NK-92 treated with Interleukin-12 subunit alpha and Interleukin-12 subunit beta, amount 100 ng/mL, for 24 hours (cell line): ENCODE measurements at places on chromosomes 1 and 21.

- no peak for DNase-seq
Observed at GRCh38 chr1:201320168-201320788, 37.0 kb downstream of the PKP1 start.

GRCh38 chr1:246398126-246398813 lies 108.8 kb downstream of the SMYD3 start:
- no peak for DNase-seq

- DNase-seq, result no peak
Observed at GRCh38 chr1:77509051-77509492, 173.4 kb downstream of the ZZZ3 start.

GRCh38 chr1:81174052-81174451 lies 626.7 kb upstream of the ADGRL2 start:
- no peak for DNase-seq

DNA sequence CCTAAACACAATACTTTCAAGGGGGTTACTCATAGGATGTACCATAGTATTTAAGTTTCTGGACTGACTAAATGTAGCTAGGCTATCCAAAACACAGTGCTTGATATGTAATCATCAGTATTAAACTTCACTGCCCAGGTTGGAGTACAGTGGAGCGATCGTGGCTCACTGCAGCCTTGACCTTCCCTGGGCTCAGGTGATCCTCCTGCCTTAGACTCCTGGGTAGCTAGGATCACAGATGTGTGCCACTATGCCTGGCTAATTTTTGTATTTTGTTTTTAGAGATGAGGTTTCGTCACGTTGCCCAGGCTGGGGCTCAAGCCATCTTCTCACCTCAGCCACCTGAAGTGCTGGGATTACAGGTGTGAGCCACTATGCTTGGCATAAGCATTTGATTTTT lies 10.6 kb downstream of the NASP start:
- DNase-seq, result no peak

GRCh38 chr1:159927849-159928431 lies 2.6 kb upstream of the TAGLN2 start:
- DNase-seq, result no peak

GRCh38 chr1:204649721-204650521 lies 35.6 kb downstream of the LRRN2 start:
- no peak for DNase-seq

- DNase-seq, result no peak
Observed at GRCh38 chr1:118905196-118905595, 82.9 kb downstream of the TBX15 start.

GRCh38 chr1:3680488-3681230 lies 28.3 kb downstream of the TP73 start:
- no peak for DNase-seq

- no peak for DNase-seq
Observed at GRCh38 chr1:14875524-14876509, 277.3 kb downstream of the KAZN start.

GRCh38 chr1:220768126-220768601 lies 18.5 kb upstream of the MTARC1 start:
- DNase-seq, result no peak

DNA sequence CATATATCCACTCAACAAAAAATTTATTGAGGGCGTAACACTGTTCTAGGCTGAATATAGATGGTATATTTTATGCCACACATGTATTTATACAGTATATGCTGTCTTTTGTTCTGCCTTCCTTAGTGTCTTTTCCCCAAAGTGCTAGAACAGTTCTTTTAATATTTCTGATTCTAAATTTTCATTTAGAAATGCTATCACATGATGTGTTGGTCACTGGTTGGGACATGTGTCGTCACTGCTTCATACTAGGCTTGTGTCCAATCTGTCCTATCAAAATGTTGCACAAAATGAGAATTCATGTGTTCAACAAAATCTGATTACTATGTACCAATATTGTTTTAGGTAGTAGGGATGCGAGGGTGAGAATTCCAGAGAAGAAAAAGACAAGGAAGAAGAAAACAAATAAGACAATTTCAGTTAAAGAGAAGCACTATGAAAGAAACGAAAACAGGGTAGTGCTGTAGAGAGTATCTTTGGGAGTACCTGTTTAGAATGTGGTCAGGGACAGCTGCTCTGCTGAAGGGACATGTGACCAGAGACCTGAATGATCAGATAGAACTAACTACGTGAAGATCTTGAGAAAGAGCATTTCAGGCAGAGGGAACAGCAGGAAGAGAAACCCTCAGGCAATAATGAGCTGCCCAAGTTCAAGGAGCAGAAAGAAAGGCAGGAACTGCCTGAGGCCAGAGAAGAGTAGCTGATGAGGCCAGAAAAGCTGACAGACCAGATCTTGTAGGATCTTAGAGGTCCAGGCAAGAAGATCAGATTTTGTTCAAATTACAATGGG lies 1.3 kb downstream of the KMO start:
- DNase-seq, result no peak

DNA sequence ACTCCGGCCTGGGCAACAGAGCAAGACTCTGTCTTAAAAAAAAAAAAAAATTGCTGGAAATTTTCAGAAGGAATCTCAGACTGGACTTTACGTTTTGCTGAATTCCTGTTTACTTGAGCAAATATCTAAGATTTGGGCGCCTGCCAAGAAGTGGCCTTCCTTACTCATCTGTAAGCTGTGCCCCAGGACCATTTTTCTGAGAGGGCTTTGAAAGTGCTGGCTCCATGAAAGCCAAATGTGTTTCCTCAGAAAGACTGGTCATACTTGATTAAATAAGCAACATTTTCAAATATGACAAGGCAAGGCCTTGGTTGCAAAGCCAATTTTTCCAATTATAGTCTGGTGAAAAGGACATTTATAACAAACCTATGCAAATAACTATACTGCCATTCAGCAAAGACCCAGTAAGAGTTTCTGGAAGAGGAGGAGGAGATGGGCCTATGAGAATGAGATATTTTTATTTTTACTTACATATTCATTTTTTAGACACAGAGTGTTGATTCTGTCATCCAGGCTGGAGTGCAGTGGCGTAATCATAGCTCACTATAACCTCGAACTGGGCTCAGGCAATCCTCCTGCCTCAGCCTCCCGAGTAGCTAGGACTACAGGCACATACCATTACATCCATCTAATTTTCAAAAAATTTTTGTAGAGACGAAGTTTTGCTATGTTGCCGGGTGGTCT lies 56.3 kb upstream of the HTR1D start:
- no peak for DNase-seq

GRCh38 chr1:57741521-57741920 lies 317.7 kb upstream of the DAB1 start:
- no peak for DNase-seq

DNA sequence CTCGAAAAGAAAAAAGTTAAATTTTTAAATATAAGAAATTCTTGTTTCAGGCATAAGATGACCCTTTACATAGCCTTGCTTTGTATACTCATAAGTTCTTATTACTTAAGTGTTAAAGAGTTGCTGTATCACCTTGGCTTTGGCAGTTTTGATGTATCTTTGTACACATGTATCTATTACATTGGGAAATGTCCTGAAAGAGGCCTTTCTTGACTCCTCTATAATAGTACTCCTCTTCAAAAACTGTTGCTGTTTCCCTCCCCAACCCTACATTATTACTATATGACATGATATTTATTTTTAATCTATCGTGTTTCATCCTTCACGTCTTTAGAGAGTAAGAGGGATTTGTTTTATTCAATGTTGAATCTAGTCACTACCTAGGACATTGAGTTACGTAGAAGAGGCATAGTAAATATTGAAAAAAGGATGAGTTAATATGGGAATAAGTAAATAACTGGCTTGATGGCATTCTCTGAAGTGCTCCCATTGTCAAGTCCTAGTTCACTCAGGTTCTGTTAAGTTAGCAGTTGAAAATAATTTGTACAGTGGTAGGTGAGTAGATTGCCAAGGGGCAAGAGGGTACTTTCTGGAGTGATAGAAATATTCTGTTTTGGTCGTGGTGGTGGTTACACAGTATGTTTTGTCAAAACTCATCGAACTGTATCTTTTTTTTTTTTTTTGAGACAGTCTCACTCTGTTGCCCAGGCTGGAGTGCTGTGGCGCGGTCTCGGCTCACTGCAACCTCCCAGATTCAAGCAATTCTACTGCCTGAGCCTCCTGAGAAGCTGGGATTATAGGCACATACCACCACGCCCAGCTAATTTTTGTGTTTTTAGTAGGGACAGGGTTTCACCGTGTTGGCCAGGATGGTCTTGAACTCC lies 8.2 kb downstream of the THRAP3 start:
- no peak for DNase-seq

GRCh38 chr21:34498623-34499022 lies 13.4 kb downstream of the KCNE1 start:
- DNase-seq, result no peak

DNA sequence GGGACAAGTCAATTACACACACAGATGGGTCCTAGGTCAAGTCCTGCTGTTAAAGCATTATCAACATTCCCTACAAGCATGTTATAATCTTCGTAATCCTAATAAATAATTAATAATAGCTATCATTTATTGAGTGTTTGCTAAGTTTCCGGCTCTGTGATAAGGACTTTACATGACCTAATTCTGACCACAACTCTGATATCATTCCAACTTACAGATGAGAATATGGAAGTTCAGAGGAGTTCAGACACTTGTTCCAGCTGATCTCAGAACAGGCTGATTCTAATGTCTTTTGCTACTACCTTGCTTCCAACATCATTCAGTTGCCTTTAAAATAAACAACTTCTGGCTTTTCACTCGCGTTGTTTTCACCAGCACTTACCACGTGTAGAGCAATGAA lies 770.1 kb upstream of the CXADR start:
- DNase-seq, result no peak

DNA sequence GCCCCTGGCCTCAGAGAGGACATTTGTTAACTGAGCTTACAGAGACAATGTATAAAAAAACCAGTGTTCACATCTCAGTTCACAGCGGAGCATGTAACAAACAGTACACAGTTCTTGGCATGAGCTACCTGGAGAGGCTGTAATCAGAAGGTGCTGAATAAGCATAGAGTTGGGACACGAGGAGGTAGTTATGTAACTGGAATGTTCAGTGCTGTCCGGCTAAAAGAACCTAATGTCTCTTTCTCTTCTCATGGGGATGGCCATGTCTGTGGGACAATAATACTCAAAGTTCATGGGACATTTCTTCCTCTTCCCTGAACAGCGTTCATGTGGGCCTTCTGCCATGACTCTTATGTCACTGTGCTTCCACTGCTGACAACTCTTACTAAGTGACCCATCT lies 17.2 kb upstream of the STX12 start:
- no peak for DNase-seq

DNA sequence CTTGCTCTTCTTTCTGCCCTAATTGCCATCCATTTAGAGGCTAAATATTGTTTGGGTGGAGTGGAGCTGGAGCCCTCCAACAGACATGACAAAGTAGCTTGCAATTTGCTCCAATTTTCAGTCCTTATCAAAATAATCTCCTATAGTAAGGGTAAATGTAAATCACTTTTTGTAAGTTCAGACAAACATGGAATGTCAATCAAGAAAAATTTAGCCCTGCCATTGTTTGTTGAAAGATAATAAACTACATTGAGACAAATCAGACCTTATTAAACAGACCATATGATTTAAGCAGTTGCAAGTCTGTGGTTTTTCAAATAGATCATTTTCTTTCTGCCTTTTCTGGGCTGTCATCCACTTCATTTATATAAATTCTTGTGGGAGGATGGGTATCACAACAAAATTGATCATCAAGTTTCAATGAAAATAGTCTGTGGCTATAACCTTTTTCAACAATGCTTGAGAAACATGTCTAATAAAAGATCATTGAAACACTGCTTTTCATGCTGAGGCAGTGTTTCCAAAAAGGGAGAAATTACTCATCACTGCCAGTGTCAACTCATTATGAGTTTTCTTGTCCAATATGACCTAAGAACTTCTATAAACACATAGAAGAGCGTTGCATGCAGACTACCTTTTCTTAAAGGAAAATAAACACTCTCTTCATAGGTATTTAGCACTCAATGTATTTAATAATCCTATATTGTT lies 1152.0 kb upstream of the B3GALT2 start:
- no peak for DNase-seq

- DNase-seq, result no peak
Observed at GRCh38 chr21:31115249-31115648, 77.0 kb upstream of the KRTAP19-8 start.

DNA sequence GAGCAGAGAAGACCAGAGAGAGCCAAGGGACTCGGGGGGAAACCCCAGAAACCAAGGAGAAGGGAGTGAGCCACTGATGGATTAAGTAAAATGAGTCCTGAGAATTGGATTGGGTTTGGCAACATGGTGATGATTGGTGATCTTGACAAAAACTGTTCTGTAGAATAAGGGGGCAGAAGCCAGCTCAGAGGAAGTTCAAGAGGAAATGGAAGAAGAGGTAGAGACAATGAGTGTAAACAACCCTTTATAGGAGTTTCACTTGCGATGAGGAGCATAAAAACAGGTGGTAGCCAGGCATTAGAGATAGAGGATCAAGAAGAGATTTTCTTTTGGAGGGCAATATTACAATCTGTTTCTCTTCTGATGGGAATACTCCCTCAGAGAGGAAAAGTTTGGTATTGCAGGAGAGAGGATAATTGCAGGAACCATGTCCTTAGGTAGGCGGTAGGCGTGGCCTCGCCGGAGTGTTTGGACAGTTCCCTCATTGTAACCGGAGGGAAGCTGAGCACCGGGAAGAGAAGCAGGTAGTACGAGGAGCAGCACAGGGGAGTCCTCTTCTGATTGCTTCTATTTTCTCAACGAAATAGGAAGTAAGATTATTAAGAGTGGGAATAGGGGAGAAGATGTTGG lies 68.4 kb upstream of the TENT5C start:
- no peak for DNase-seq

- no peak for DNase-seq
Observed at GRCh38 chr1:116748272-116748671, 6.0 kb upstream of the CD2 start.

DNA sequence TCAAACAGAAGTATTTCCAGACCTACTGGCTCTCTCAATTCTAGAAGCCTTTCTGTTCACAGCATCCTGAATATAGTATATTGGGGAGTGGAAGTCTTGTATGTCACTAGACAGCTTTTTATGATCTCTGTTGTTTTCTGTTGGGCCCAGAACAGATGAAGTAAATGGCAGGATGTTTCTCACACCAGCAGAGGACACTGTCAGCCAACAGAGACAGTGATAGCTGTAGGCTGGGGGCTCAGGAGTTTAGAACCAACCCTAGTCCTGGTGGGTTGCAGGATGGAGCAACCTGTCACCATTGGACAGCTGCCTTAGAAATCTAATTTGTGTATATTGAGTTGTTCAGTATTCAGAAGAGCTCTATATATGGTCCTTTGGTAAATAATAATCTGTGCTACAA lies 16.9 kb downstream of the AGO1 start:
- no peak for DNase-seq

DNA sequence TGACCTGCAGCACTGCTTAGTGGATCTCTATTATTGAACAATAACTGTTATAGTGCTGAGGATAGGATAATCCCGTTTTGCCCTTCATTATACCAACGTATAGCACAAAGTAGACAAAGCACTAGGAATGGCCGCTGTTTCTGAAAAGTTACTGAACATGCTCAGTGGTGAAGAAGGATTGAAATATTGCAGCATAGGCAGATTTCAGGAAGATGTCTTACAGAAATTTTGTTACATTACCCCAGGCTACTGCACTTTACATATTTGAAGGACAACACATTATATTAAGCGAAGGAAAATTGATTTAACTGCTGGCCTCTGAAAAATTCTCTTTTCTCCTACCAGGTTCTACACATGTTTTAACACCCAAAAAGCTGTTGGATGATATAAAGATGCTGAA lies 48.5 kb downstream of the AKNAD1 start:
- DNase-seq, result no peak
